Posterior cingulate gyrus (tissue), 11 donors: ENCODE measurements at places on chromosomes 4 and X.
A peak's percentile ranks its signal among the peaks of the same experiment; 100 is the strongest.

GRCh38 chrX:18676050-18676449 is 4.1 kb upstream of the RS1 start:
- DNase-seq: no peak

DNA sequence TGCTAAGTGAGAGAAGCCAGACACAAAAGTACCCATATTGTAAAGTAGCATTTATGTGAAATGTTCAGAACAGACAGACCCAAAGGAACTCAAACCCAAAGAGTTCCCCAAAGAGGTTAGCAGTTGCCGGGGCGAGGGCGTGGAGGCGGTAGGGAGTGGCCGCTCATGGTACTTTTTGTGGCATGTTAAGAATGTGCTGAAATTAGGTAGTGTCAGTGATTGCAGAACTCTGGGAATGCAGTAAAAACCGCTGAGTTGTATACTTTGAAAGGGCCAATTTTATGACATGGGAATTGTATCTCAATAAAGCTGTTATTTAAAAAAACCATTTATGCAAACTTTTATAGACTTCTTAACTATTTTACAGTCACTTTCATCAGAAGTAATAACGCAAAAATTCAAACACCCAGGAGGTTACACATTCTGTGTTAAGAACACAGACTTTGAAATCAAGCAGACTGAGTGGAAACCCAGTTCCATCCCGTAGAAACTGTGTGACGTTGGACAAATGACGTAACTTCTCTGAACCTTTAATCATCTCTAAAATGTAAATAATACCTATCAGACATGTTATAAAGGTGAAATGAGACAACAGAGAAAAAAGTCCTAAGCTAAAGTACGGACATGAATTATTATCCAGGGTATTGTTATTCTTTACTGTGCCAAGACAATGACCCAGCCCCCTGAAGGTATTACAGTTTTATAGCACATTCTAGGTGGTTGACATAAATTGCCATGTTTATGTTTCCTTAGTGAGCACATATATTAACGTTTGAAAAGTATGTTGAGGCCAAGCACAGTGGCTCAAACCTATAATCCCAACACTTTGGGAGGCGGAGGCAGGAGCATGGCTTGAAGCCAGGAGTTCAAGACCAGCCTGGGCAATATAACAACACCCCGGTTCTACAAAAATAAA is 19.7 kb downstream of the ZFP42 start:
- DNase-seq: no peak

DNA sequence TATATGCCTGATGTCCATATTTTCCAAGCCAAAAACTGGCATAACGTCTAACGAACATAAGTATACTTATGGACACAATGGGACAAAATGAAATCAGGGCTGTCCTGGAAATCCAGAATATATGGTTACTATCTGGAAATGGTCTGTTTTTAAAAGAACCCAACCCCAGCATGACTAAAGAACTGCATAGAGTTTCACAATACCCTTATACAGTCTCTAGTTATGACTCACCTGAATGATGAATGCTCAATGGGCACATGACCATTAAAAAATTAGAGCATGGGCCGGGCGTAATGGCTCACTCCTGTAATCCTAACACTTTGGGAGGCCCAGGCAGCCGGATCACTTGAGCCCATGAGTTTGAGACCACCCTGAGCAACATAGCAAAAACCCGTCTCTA is 31.8 kb downstream of the AMMECR1 start:
- no peak for DNase-seq

DNA sequence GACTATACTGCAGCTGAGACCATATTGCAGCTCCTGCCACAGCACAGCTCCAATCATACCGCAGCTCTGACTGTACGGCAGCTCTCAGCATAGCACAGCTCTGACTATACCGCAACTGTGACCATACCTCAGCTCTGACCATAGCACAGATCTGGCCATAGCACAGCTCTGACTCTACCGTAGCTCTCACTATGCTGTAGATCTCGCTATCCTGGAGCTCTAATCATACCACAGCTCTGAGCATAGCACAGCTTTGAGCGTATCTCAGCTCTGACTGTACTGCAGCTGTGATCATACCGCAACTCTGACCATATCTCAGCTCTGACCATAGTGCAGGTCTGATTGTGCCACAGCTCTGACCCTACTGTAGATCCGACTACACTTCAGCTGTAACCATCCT is 139.2 kb downstream of the ASMT start:
- DNase-seq: no peak

- DNase-seq: no peak
These were observed 20.2 kb downstream of the GPAT3 start for GRCh38 chr4:83556006-83556707.

DNA sequence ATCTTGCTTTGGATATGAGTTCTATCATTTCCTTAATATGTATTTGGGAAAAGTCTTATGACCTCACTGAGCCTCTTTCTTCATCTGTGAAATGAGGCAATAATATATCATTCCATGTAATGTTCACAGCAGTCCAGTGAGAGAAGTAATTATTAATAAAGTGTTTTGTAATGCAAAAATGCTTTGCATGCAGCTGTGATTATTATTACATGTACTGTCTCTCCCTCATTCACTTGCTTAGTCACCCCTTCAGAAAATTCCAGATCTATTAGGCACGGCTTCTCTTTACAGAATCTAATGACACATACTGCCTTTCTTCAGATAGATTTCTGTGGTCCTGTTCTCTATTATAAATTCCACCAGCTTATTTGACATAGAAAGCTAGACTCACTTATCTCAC is 53.5 kb upstream of the FGF13 start:
- no peak for DNase-seq

GRCh38 chr4:138749303-138749702 is 266.3 kb upstream of the NOCT start:
- no peak for DNase-seq

- DNase-seq: peak; percentile 88
These were observed at the start of gene MAOB for GRCh38 chrX:43882294-43882681. Gene MAOB, minus strand, starts transcription at chrX:43882450. Its CDS starts 151 bp downstream, at chrX:43882299.

GRCh38 chr4:74608151-74608949 is 163.4 kb downstream of the AREG start:
- DNase-seq: no peak

DNA sequence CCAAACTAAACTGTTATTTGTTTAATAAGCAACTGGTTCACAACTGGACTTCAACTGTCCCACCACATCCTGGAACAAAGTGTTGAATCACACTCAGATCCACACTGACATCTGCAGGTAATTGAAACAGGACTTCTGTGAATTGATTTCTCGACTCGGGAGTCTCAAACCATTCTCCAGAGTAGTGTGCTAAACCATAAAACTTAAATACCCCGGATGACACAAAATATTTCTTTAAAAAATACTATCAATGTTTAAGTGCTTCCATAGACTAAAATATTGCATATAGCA is 95.4 kb upstream of the PLAC1 start:
- no peak for DNase-seq

DNA sequence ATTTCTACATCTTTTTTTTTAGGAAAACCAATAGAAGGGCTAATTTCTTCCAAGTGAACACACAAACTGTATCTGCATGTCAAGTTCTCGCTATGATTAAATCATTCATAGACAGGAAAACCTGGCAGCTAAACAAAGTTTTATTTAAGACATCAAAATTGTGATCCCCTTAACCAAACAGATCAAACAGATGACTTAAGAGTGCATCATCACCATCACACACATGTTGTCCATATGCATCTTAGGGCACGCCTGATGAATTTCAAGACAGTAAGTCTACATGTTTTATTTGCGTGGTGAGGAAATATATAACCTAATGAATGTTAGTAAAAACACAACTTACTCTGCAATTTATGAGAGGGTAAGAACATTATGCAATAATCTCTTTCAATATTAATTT is 317.0 kb upstream of the ANXA10 start:
- no peak for DNase-seq

DNA sequence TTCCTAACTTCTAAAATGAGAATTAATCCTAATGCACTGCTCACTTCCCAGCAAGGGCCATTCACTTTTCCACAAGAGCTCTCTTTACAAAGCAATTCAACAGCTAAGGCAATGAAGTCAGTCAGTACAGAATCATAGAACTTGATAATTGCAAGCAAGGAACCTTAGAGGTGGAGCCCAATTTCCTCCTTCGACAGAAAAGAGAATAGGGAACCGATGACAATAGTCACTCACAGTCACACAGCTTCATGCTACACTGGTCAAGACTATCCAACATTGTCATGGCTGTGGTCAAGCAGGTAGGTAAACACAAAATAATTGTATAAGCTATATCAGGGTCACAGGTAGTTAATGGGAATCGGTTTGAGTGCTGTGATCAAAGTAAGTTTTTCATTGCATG is 90.0 kb downstream of the ELOVL6 start:
- DNase-seq: no peak

DNA sequence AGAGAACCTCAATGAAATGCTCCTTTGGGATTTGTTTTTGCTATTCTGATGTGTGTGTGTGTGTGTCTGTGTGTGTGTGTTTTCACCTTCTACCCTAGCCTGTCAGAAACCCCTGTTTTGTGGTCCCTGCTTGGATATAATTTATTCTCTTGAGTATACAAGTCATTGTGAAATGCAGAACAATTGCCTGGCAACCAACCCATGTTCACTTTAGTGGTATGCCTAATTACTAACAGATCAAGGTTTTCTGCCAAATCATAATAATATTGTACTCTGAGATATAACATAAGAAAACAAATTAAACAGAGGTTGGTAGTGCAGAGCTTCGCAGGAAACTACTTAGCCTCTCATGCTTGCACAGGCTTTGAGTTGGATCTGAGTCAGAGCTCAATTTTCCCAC is 7.0 kb upstream of the TET2 start:
- DNase-seq: no peak

DNA sequence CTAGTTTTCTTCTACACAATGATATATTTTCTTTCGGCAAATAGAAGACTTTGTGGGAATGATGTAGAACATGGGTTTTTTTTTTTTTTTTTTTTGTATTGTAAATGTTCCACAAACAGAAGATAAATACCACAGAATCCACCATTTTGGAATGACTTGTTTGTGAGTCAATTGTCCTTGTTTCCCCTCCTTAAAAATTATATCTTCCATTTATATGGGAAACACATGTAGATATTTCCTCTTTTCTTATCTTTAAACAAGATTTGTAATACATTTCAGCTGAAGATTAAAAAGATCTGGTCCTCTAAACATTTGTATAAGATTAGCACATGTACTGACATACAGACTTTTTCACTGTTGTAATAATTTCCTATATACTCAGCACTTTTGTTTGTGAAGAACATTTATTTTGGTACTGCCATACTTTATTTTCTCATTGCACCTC is 304.6 kb downstream of the SPRY1 start:
- no peak for DNase-seq

GRCh38 chrX:69196666-69197065 is 31.4 kb upstream of the PJA1 start:
- DNase-seq: no peak

- no peak for DNase-seq
These were observed 68.7 kb upstream of the PCDH19 start for GRCh38 chrX:100478714-100479306.

DNA sequence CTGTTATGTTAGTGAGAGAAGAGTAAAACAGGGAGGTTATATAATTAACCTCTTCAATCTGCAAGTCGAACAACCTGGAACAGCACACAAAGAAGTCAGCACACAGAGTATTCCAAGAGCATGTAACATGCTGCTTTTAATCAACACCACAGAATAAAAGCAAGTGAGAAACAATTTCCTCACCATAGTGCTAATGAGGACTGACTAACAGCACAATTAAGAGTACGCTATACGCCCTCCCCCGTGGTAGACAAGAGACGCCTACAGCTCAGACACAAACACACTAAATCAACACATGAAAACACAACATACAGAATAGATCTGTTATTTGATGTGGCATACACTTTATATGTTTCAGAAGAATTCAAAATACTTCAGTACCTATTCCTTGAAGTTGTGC is 103.0 kb downstream of the PPP3CA start:
- DNase-seq: no peak

- DNase-seq: no peak
These were observed 1.1 kb downstream of the UBE2D3 start for GRCh38 chr4:102826105-102826889.

- no peak for DNase-seq
These were observed 60.8 kb upstream of the GRPEL1 start for GRCh38 chr4:7128644-7129043.

- DNase-seq: no peak
These were observed 1.1 kb upstream of the HTATSF1 start for GRCh38 chrX:136496186-136496763.

DNA sequence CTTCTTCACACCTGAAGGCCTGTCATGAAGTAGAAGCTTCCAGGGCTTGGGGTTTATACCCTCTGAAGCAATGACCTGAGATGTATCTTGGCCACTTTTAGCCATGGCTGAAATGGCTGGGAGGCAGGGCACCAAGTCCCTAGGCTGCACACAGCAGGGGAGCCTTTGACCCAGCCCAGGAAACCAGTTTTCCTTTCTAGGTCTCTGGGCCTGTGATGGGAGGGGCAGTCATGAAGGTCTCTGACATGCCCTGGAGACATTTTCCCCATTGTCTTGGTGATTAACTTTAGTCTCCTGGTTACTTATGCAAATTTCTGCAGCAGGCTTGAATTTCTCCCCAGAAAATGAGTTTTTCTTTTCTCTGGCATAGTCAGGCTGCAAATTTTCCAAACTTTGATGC is 511.0 kb upstream of the KLHL4 start:
- DNase-seq: no peak

DNA sequence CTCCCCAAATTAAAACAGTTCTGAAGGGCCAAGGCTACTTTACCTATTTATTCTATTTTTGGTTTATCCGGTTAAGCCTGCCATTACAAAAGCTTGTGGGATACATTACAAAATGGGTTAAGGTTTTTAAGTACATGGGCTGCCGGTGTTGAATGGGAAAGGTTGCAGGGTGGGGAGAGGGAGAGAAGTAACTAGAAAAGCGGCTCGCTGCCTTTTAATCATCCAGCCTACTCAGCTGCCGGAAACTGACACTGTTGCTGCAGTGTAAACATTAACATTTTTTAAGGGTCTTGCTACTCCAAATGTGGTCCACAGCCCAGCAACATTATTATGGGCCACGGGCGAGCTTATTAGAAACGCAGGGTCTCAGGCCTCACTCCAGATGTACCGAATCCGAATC is 1.5 kb upstream of the IL1RAPL1 start:
- no peak for DNase-seq

GRCh38 chr4:20362148-20362547 is 110.4 kb downstream of the SLIT2 start:
- DNase-seq: no peak

GRCh38 chrX:48919360-48919841 is 577 bp upstream of the PIM2 start:
- DNase-seq: no peak

GRCh38 chr4:109294468-109295020 is 7.9 kb downstream of the COL25A1 start:
- DNase-seq: no peak

GRCh38 chrX:5051831-5052491 is 1176.7 kb downstream of the NLGN4X start:
- no peak for DNase-seq
